ENCODE measurements at places on chromosomes 1 and 21.

DNA sequence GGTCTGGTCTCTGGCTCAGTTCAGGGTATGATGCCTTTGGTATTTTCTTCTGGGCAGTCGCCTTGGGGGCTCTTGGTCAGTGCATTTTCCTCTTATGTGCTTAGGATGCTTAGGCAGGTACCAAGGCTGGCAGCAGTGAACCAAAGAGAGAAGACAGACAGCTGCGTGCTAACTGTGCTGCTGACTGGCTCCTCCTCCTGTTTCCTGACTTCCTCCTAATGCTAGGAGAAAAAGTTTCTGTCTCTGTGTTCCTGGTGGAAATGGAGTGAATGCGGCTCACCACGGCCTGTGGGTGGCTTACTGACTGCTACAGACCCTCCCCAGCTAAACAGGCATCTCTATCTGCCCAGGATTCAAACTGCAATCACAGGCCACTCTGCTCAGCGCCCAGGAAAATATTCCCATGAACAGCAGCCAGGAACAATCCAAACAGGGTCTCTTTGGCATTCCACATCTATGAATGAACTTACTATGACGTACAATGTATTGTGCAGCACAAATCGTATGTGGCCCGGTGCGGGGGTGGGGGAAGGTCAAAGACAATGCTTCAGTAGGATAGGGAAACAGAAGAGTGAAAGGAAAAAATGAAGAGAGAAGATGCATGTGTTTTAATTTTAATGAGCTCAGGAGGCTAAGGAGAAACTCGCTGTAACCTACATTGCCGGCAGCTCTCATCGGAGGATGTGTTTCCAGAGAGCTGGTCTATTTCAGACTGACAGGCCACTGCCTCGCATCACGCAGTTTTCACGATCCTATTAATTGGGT lies 2.8 kb downstream of the ABCG1 start:
- H3K4me3 ChIP-seq: no peak overlapping the region
- no peak for DNase-seq
- H3K27me3 ChIP-seq: no peaks in the 10 kb centered on the region

GRCh38 chr1:12469493-12469892 lies 148.5 kb downstream of the DHRS3 start:
- peaks cover 30% of the 10 kb centered on the region for H3K36me3 ChIP-seq
- no peak overlapping the region for H3K4me3 ChIP-seq
- DNase-seq: no peak
- H3K27me3 ChIP-seq: no peaks in the 10 kb centered on the region

- no peaks in the 10 kb centered on the region for H3K27me3 ChIP-seq
- no peaks in the 10 kb centered on the region for H3K36me3 ChIP-seq
- no peaks in the 10 kb centered on the region for H3K4me1 ChIP-seq
- DNase-seq: no peak
- H3K27ac ChIP-seq: no peak overlapping the region
These were observed 17.1 kb downstream of the ZP4 start for GRCh38 chr1:237873487-237874211.

DNA sequence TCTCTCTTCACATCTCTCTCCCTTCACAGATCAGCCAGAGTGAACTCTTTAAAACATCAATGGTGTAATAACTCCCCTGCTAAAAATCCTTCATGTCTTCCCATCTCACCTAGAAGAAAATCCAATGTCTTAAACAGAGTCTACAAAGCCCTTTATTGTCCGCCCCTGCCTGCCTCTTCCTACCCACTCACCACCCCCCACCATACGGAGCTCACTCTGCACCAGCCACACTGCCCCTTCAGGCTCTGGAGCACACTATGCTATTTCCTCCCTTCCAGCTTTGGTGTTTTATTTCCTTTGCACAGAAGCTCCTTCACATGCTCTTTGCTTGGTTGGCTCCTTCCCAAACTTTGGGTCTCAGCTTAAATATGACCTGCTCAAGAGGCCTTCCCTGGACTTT lies 10.2 kb downstream of the CAMK1G start:
- H3K4me1 ChIP-seq: no peaks in the 10 kb centered on the region
- no peak overlapping the region for H3K27ac ChIP-seq
- H3K27me3 ChIP-seq: peaks cover 21% of the 10 kb centered on the region

DNA sequence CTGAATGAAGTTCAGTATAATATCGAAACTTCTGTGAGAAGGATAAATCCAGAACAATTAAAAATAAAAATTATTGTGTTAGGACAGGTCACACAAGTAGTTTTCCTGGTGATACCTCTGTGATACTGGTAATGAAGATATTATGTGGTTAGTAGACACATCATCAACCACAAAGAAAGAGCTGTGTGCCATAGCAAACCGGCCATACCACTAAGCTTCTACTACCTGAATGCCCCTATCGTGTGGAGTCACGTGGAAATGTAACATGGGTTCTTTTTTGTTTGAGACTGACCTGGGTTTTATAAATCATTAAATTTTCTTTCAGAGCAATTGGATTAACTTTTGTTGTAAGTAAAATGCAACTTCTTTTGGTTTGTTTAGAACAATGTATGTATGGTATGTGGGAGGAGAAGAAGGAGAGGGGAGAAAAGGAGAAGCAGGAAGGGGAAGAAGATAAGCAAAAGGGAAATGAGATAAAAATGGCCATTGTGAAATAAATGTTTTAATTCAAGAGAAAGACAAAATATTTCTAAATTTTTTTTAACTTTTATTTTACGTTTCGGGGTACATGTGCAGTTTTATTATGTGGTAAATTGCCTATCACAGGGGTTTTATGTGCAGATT lies 58.2 kb upstream of the LRRC8B start:
- H3K4me3 ChIP-seq: no peak overlapping the region
- peaks cover 36% of the 10 kb centered on the region for H3K27me3 ChIP-seq
- H3K4me1 ChIP-seq: peaks cover 4% of the 10 kb centered on the region

DNA sequence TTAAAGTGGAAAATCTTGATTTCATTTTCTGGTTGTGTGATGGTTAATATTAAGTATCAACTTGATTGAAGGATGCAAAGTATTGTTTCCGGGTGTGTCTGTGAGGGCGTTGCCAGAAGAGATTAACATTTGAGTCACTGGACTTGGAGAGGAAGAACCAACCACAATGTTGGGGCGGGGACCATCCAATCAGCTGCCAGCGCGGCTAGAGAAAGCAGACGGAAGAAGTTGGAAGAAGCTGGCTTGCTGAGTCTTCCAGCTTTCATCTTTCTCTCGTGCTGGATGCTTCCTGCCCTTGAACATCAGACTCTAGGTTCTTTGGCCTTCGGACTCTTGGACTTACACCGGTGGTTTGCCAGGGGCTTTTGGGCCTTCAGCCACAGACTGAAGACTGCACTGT lies 832.6 kb upstream of the TMPRSS15 start:
- DNase-seq: no peak
- no peak overlapping the region for H3K4me3 ChIP-seq
- H3K36me3 ChIP-seq: no peaks in the 10 kb centered on the region
- no peaks in the 10 kb centered on the region for H3K27me3 ChIP-seq

DNA sequence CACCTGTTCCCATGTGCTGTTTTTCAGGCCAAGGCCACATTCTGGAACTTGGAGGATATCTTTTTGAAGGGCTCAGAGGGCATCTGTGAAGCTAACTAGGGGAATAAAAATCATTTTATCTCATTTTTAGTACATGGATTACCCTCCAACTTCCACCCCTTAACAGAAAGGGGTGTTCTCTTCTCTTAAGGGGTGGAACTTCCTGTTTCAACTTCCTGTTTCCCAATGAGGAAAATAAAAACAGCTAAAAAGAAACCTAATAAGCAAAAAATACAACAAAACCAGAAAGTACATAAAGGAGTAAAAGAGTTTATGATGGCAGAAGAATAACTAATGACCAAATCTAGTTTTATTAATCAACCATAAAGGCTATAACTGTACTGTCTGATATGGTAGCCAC lies 24.8 kb upstream of the SLC22A15 start:
- peaks cover 5% of the 10 kb centered on the region for H3K4me1 ChIP-seq
- H3K36me3 ChIP-seq: no peaks in the 10 kb centered on the region
- no peak for DNase-seq
- H3K27ac ChIP-seq: no peak overlapping the region

DNA sequence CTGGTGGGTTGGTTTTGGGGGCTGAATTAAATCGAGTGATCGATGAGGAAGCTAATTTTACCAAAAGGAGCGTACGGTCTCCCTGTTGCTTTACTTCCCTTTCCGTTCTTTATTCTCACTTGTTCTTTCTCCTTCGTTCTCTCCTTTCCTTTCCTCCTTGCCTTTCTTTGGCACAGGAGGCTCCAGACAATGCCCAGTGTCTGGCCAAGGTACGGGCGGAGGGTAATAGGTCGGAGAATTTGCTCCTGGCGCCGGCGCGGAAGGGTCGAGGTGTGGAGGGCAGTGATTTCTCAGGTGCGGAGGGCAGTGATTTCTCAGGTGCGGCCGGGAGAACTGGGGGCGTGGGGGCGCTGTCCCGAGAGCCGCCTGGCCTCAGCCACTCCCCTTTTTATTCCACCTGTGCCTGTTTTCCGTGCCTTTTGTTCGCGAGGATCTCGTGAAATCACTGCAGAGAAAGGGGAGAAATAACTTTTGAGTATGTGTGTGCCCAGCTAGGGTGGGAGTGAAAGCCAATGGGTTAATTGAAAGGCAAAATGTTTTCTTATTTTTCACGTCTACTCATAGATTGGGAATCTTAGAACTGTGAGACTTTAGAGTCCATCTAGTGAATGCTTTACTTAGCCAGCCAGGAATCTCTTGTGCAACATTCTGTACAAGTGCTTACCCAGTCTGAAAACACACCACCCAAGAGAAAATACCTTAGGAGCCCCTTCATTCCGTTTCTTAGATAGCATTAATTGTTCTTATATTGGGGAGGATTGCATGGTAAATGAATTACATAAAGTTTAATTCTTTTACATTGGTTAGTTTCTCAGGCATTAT lies 1.3 kb downstream of the FNBP1L start:
- no peak overlapping the region for H3K27ac ChIP-seq
- peaks cover 25% of the 10 kb centered on the region for H3K4me1 ChIP-seq
- H3K4me3 ChIP-seq: peak overlapping the region; percentile 96

- peaks cover 41% of the 10 kb centered on the region for H3K36me3 ChIP-seq
- no peak for DNase-seq
- no peak overlapping the region for H3K27ac ChIP-seq
- no peaks in the 10 kb centered on the region for H3K27me3 ChIP-seq
- H3K4me3 ChIP-seq: no peak overlapping the region
- no peaks in the 10 kb centered on the region for H3K4me1 ChIP-seq
These were observed 21.0 kb downstream of the CD160 start for GRCh38 chr1:145740269-145740668.

GRCh38 chr1:116044071-116044470 lies 67.1 kb upstream of the MAB21L3 start:
- no peak overlapping the region for H3K4me3 ChIP-seq
- peaks cover 8% of the 10 kb centered on the region for H3K36me3 ChIP-seq
- no peaks in the 10 kb centered on the region for H3K4me1 ChIP-seq
- no peak overlapping the region for H3K27ac ChIP-seq

- H3K27me3 ChIP-seq: no peaks in the 10 kb centered on the region
- H3K36me3 ChIP-seq: no peaks in the 10 kb centered on the region
- no peak overlapping the region for H3K4me3 ChIP-seq
- H3K4me1 ChIP-seq: no peaks in the 10 kb centered on the region
These were observed 39.6 kb downstream of the GFI1 start for GRCh38 chr1:92447033-92447681.

GRCh38 chr1:232372841-232373440 lies 257.0 kb downstream of the SIPA1L2 start:
- H3K27me3 ChIP-seq: no peaks in the 10 kb centered on the region
- no peak for DNase-seq
- no peaks in the 10 kb centered on the region for H3K4me1 ChIP-seq
- H3K36me3 ChIP-seq: no peaks in the 10 kb centered on the region
- no peak overlapping the region for H3K4me3 ChIP-seq
- no peak overlapping the region for H3K27ac ChIP-seq

GRCh38 chr1:159469921-159470533 lies 30.5 kb downstream of the OR10J1 start:
- peaks cover 11% of the 10 kb centered on the region for H3K27me3 ChIP-seq
- H3K4me3 ChIP-seq: no peak overlapping the region
- DNase-seq: no peak

DNA sequence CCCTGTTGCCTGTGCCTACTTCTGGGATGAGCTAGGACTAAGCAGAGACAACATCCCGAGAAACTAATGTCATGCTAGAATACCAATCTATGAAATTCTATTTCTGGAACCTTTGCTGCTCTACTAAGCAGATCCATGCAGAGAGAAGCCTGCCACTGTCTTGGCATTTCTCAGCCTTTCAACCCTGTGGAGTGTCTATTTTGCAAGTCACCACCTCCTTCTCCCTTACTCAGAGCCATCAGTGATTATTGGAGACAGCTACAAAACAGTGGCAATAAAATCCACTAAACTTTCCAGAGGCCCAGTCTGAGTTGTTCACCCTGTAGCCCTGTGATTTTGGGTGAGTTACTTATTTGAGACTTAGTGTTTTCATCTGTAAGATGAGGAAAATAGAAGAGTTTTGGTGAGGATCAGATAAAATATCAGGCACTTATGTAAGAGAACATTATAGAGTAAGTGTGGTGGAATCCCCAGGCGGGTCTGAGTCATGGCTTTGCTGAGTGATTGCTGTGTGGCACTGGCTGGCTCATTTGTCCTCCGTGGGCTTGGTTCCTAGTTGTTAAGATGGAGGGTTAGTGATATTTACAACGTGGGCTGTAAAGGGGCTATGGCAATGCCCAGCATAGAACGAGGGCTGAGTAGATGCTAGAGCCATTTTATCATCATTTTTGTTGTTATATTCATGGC lies 61.1 kb downstream of the FMN2 start:
- H3K4me1 ChIP-seq: no peaks in the 10 kb centered on the region
- no peak for DNase-seq
- no peak overlapping the region for H3K27ac ChIP-seq
- H3K27me3 ChIP-seq: no peaks in the 10 kb centered on the region

DNA sequence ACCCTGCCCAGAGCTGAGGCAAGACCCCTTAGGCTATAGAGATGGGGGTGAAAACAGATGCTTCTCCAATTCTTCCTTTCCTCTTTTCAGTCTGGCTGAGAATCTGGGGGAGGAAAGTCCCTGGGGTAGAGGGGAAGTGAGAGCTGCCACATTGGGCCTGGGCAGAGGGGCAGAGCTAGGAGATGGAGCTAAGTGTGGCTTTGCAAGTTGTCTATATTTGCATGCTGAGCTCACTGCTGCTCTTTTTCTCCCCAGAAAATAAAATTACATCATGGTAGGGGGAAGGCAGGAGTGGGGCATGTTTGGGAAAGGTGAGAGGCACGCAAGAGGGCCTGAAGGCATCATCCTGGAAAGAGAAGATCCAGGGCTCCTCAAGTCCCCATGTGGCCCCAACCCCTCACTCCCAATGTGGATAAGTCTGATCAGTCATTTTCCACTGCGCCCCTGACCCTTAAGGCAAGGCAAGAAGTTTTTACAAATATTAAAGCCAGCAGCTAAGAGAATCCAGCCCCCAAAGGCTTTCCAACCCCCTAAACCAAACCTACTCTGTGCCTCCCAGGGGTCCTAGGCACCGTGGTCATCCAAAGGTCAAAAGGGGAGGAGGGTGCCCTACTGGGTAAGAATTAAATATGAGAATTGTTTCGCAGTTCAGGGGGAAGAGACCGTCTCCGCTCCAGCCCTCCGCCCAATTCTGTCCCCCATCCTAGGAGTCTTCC lies 500 bp upstream of the PEA15 start:
- peaks cover 64% of the 10 kb centered on the region for H3K4me1 ChIP-seq
- peaks cover 32% of the 10 kb centered on the region for H3K36me3 ChIP-seq
- H3K27ac ChIP-seq: peak overlapping the region; percentile 95
- H3K4me3 ChIP-seq: peak overlapping the region; percentile 85
- DNase-seq: peak; percentile 48

- H3K4me1 ChIP-seq: no peaks in the 10 kb centered on the region
- DNase-seq: no peak
- H3K4me3 ChIP-seq: no peak overlapping the region
- H3K27ac ChIP-seq: no peak overlapping the region
- peaks cover 4% of the 10 kb centered on the region for H3K27me3 ChIP-seq
These were observed 23.1 kb downstream of the HSD11B1 start for GRCh38 chr1:209727785-209728184.
